A549 treated with CORT108297 at 1 μM for 4 hours (cell line): ENCODE measurements at places on chromosomes 2 and 18. TPM values are rescaled to one million over a fixed set of nuclear protein-coding genes. Genes with fewer than 3 reads are reported as not detected.

MC5R gene
- 0.06 TPM in 1 of 5 replicates, not detected in the others for total RNA-seq

EGR4 gene
- total RNA-seq: 0.07 to 0.32 TPM (median 0.17 TPM) in 5 replicates

ASB18 gene
- total RNA-seq: not detected in 5 replicates

SLC4A3 gene
- total RNA-seq: 2.5 to 4.1 TPM (median 3.1 TPM) in 5 replicates

GALNT13 gene
- total RNA-seq: 8.4 to 10.9 TPM (median 9.5 TPM) in 5 replicates

NAB1 gene
- 25.6 to 39.3 TPM (median 36.2 TPM) in 5 replicates for total RNA-seq

CFAP53 gene
- 0.30 to 0.41 TPM (median 0.37 TPM) in 5 replicates for total RNA-seq

ATP6V1B1 gene
- total RNA-seq: 1.5 to 2.6 TPM (median 2.4 TPM) in 5 replicates

OSR1 gene
- total RNA-seq: 5.0 to 8.9 TPM (median 6.1 TPM) in 5 replicates

C2orf80 gene
- not detected in 5 replicates for total RNA-seq

APOB gene
- total RNA-seq: not detected in 5 replicates
